CD4-positive, alpha-beta T cell treated with Interleukin-1 beta for 1 hour (primary cell): ENCODE measurements at places on chromosomes 16 and 17.

DNA sequence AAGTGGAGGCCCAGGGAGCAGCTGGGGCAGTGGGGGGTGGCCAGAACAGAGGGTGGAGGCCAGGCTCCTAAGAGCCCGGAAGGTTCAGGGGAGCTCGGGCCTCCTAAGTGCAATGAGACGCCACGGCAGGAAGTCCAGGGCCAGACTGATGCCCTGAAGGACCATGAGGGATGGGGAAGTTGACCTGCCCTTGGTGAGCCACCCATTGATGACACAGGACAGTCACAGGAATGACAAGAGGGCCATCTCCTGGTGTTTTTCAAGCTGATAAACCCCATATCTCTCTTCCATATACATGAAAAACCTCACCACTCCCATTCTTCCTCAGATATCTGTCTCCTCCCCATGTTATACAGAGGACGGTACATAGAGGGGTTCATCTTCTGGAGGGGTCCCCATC is 5.8 kb upstream of the MRPL58 start:
- DNase-seq, result no peak

DNA sequence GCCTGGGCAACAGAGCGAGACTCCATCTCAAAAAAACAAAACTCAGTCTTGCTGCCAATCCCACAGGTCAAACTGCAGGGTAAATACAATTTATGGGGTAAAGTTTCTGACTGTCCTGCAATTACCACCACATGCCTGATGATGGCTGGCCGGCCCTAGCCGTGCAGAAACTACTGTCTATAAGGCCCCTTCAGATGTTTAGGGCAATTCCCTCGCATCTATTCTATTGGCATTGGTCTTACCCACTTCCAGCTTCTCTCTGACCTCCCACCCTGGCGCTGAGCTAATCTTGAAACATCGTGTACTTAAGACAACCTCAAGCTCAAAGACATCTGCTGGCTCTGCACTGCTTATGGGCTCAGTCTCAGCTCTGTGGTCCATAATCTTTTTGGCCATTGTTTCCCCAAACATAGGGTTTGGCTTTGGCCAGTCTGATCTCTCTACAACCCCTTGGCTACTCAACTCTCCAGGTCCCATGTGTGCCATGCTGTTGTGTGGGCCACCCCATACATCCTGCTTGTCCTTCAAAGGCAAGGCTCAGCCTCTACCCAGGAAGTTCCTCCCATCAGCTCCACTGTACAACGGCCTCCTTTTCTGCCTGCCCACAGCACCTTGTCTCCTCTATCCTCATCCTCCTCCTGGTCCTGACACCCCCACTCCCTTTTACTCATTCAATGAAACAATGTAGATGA is 16.6 kb downstream of the MAP3K14 start:
- DNase-seq, result no peak

GRCh38 chr17:10117581-10118001 is 80.8 kb downstream of the GAS7 start:
- peak; percentile 29 for DNase-seq

GRCh38 chr17:75987041-75987440 is 8.0 kb downstream of the TEN1 start:
- no peak for DNase-seq

GRCh38 chr16:86092586-86093480 is 193.9 kb downstream of the IRF8 start:
- DNase-seq, result no peak
